ENCODE measurements at places on chromosomes 2 and 18. TPM values are rescaled to one million over a fixed set of nuclear protein-coding genes. Genes with fewer than 3 reads are reported as not detected.

GRCh38 chr2:215431290-215431689 is 4.6 kb downstream of the FN1 start:
- no peak for DNase-seq

- no peak for DNase-seq
Observed at GRCh38 chr2:85604568-85605339, 2.3 kb upstream of the TMEM150A start.

CHRNG gene
- not detected for total RNA-seq

DNA sequence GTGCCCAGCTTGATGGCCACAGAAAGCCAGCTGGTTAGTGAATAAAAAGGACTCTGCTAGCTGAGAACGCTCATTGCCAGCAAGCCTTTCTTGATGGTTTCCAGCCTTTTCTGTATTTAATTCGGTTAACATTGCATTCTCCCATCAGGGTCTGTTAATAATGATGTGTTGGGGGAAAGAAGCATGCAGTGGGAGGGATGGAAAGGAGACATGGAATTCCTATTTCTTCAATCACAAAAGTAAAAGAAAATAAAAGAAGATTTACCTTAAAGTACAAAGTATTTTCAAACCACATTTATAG is 141.9 kb upstream of the RBBP8 start:
- DNase-seq: no peak

POLR1A gene
- 29.7 TPM for total RNA-seq

GRCh38 chr18:66124394-66124793 is 373.6 kb downstream of the CDH7 start:
- DNase-seq: no peak

- no peak for DNase-seq
Observed at GRCh38 chr18:11963991-11964484, 17.3 kb upstream of the IMPA2 start.

GRCh38 chr2:170843656-170844055 is 27.0 kb downstream of the GAD1 start:
- DNase-seq: peak; percentile 64

DNA sequence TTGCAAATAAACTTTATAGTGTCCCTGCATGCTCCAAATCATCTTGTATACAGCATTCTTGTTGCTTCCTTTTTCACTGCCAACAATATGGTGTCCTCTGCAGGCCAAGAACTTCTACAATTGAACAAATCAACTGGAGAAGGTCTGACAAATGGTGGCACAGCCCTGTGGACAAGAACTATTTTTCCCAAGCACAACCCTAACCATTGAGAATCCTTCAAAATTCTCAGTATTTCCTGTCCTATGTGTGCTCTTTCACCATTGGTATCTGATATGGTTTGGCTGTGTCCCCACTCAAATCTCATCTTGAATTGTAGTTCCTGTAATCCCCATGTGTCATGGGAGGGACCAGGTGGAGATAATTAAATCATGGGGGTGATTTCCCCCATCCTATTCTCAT is 865.1 kb upstream of the ACVR2A start:
- no peak for DNase-seq

DNA sequence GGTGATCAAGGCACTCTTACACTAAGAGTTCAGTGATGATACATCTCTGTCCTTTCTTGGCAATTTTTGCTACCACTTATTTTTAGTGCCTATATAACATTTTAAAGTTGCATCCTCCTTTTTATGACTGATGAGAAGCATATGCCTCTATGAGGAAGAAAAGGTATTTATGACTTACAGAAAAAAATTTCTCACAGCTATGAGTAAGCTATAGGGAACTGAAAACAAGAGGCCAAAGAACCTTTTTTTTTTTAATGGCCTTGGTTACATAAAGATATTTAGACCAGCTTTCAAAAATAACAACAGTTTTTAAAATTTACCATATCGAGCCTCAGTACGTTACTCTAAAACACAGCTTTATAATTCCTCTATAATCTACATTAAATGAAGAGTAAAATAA is 21.3 kb downstream of the MBD5 start:
- no peak for DNase-seq

- DNase-seq: no peak
Observed at GRCh38 chr2:237322564-237322963, 91.4 kb downstream of the COL6A3 start.

DNA sequence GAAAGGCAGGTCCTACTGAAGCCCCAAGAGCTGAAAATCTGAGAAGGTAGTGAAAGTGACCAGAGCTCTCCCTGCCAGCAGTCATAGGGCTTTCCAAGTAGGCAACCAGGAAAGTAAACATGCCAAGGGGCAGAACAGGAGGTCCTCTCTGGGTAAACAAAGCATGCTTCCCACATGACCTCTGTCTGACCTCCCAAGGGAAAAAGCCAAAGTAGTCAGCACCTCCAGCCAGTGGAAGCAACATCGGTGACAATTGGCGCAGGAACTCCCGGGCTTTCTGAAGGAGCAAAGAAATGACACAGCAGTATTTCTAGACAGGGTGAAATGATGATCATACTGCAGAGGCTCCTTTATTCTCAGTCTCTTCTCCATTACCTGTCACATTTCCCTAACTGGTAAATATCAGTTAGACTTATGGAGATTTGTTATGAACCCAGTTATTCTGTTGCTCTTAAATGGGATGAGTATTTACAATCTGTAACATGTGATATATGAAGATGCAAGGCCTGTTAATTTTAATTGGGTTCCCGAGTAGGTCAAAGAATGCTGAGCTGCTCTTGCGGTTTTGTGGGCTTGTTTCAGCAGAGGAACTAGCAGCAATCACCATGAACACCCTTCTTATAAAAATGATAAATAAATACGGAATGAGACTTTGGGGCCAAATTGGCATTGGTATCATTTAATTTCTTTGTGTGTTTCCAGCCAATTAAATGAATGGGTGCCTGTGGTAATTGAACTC is 321.0 kb downstream of the RND3 start:
- peak; percentile 86 for DNase-seq

GRCh38 chr2:41137031-41137430 is 685.1 kb upstream of the SLC8A1 start:
- DNase-seq: no peak

- DNase-seq: no peak
Observed at GRCh38 chr2:85397925-85398331, 12.2 kb downstream of the CAPG start.

DNA sequence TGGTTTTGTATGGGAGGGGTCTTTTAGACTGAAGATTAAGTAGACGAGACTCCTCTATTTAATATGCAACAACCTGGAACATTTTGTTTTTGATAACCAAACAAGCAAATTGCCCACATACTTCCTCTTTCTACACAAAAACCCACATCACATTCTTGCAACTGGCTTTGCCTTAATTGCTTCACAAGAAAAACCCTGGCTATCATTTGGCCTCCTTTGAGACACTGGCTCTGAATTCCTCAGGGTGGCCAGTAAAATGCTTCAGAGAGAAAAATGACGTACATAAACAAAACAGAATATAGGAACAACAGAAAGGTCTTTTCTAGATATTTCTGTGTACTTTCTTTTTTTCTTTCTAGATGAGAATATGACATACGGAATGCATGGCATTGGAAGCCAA is 103.0 kb downstream of the TRIB2 start:
- DNase-seq: no peak

- DNase-seq: no peak
Observed at GRCh38 chr18:76231402-76231801, 263.6 kb downstream of the ZNF516 start.

MARCHF4 gene
- total RNA-seq: 7.7 TPM

DNA sequence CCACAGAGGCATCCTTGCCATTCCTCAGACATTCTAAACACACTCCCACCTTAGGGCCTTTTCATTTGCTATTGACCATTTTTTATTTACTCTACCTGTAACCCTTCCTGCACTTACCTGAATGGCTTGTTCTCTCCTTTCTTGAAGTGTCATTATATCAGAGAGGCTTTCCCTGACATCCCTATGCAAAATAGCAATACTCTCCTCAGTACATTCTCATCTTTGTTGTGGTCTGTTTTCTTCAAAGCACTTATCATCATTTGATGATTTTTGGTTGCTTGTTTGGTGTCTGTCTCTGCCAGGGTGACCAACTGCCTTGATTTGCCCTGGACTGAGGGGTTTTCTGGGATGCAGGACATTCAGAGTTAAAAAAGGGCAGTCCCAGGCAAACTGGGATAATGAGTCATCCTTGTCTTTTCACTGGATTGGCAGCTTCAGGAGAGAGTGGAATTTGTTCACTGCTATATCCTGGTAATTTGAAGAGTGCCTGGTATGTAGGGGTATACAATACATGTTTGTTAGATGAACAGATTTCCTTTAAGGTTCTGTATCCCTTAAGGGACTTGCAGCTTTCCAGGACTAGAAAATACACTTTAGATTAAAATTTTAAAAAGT is 102.4 kb downstream of the BABAM2 start:
- peak; percentile 86 for DNase-seq

GRCh38 chr18:1103537-1103936 is 198.9 kb downstream of the ADCYAP1 start:
- DNase-seq: no peak

GRCh38 chr2:174614261-174614660 is 16.7 kb upstream of the WIPF1 start:
- peak; percentile 85 for DNase-seq

DNA sequence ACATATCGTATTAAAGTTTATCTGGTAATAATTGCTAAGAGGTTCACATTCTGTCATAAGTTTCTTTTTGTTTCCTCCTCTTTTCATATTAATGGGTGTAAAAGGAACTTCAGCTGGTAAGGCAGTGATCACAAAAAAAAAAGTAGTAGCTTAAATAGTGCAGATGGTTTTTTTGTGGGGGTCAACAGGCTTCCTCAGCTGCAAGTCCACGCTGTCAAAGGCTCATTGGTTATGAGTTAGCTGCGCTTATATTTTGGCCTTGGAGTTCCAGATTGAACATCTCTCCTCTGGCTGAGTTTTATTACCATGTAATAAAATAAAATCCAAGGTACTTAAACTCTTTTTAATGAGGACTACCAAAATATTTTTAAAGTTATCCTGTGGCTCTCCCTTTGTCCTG is 277.0 kb upstream of the ZEB2 start:
- no peak for DNase-seq

GRCh38 chr2:6992794-6993228 is 75.6 kb downstream of the RNF144A start:
- no peak for DNase-seq

DNA sequence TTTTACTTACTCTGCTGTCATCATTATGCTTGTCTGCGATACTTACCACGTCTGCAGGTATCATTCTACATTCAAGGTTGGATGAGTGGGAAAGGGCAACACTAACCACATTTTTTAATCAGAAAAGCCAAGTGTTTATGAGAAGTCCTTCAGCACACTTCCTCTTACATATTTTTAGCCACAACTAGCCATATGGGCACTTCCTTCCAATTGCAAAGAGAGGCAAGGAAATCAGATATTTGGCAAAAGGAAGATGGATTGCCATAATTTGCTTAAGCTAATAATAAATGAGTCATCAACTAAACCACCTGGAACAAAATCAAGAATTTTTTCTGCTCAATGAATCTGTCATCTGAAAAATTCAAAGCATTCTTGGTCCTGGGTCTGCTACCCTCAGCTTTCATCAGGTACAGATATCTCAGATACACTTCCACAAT is 16.7 kb upstream of the MRO start:
- DNase-seq: peak; percentile 99

DNA sequence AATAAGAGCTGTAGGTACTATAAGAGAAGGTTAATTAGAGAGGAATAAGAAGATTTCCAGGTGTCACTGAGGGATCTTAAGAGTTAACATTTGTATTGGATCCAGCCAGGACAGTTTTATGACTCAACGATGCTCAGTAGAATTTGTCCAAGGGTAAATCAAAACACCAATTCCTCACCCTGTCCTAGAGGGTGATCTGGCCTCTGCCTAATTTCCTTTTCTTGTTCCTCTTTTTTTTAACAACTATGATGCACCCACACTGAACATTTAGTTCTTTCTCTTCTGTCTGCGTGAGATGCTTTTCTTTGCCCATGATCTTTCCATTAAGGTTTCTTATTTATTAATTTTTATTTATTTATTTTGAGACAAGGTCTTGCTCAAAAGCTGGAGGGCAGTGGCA is 92.0 kb downstream of the PMS1 start:
- DNase-seq: no peak

TCF23 gene
- total RNA-seq: not detected

- no peak for DNase-seq
Observed at GRCh38 chr18:11999429-11999828, 18.1 kb downstream of the IMPA2 start.

GRCh38 chr2:129877795-129878775 is 101.4 kb upstream of the RAB6C start:
- DNase-seq: no peak

- DNase-seq: peak; percentile 31
Observed at GRCh38 chr2:11687736-11688135, 17.7 kb upstream of the NTSR2 start.

DNA sequence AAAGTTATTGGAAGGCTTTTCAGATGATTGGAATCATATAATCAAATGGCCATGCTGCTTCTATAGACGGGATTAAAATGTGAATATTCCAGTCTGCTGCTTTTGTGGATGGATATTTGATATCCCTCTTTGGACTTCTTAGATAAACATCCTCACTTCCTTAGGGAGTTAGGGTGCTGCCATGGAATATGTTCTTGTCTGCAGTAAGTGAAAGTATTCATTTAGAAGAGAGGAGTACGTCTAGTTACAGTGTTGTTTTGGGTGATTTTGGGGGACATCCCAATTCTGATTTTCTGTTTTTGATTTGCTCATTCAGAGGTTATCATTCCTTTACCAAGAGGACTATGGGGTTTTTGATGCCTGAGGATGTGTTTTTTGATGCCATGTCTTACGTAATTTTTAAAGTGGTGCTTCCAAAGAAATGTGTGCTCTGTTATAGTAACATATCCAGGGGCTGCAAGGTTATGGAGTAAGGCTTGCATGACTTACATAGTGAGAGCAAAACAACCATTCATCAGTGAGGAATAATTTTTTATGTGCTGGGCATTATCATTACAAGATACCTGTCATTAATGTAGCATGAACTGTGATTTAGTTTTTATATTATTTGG is 33.6 kb downstream of the ASXL3 start:
- DNase-seq: no peak

ALPP gene
- total RNA-seq: 47.5 TPM

GRCh38 chr2:50018292-50018691 is 864.0 kb upstream of the FSHR start:
- no peak for DNase-seq

DNA sequence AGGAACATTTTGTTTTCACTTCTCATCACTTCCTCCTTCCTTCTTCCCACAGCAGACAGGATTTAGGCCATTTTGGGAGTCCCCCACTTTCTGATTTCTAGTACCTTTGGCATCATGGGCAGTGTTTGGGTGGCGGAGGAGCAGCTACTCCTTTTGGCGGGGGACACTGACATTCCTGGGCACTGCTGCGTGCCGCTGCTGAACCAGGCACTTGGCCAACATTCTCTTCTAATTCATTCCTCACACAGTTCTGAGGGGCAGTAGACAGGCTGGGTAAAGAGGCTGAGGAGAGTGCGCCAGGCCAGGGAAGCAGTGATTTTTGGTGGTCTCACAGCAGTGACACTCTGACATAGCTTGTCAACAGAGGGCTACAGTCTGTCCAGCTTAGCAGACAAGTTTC is 270.2 kb downstream of the LOXHD1 start:
- DNase-seq: no peak

SATB2 gene
- 7.8 TPM for total RNA-seq

CRYBA2 gene
- not detected for total RNA-seq
